ENCODE measurements at places on chromosomes 13 and 19.
A peak's percentile ranks its signal among the peaks of the same experiment; 100 is the strongest.

GRCh38 chr13:112634102-112634501 lies 46.1 kb upstream of the TUBGCP3 start:
- no peak for DNase-seq

DNA sequence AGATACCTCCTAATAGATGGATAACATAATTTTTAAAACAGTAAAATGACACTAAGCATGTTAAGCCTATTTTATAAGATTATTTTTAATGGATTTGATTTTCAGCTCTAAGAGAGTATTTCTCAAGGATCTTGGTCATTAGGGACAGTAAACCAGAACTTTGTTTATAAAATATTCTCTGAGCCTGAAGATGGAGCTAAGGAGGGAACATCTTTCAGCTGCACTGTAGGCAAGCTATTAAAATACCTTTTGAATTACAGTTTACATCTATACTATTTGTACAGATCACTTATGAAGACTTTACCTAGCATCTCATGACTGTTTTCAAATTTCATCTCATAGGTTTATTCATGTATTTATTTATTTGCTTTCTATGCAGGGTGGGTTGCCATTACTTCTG lies 345.3 kb downstream of the MYO16 start:
- DNase-seq: no peak

- no peak for DNase-seq
These were observed 76.2 kb downstream of the COL4A1 start for GRCh38 chr13:110230661-110231347.

DNA sequence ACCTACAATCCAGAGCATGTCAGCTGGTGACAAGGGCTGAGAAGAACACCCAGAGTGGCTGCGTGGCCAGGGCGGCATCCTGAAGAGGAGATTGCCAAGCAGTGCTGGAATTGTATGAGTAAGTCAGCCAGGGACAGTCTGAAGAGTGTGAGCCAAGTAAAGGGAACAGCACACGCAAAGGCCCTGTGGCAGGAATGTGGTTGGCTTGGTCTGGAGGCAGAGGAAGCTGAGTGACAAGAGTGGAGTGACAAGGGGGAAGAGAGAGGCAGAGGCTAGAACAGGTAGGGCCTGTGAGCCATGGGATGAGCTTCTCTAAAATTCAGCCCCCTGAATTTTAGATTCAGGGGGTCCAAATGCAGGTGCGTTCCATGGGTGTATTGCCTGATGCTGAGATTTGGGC lies 53.7 kb upstream of the UQCRFS1 start:
- no peak for DNase-seq

- DNase-seq: no peak
These were observed 7.8 kb upstream of the HIF3A start for GRCh38 chr19:46288896-46289588.

DNA sequence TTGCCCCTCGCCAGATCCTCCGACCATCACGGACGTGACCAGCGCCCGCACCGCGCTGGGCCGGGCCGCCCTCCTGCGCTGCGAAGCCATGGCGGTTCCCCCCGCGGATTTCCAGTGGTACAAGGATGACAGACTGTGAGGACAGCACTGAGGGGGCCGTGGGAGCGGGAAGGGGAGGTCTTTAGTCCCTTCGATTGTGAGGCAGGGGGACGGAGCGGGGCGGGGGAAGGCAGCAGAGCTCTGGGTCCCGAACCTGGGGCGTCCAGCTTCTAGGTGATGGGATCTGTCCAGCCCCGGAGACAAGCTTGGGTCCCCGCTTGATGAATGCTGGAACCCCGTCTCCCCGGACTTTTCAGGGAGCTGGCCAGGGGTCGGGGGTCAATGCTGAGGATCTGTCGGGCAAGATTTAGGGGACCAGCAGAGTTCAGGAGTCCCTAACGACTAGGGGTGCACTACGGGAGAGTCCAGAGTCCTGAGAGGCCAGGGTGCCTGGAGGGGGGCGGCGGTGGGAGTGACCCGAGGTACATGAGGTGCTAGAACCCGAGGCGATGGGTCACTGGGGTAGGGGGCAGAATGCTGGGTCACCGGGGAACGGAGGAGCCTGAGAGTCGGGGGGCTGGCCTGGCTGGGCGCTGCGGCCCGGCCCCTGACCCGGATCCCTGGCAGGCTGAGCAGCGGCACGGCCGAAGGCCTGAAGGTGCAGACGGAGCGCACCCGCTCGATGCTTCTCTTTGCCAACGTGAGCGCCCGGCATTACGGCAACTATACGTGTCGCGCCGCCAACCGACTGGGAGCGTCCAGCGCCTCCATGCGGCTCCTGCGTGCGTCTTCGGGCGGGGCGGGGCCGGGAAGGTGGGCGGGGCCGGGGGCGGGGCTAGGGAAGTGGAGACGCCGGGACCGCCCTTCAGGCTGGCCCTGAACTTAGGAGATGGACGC lies 14.6 kb downstream of the VSIG10L start:
- DNase-seq: no peak

GRCh38 chr19:48913114-48913889 lies 13.2 kb downstream of the NUCB1 start:
- DNase-seq: no peak

- no peak for DNase-seq
These were observed 88.6 kb downstream of the SPACA7 start for GRCh38 chr13:112464720-112465119.

DNA sequence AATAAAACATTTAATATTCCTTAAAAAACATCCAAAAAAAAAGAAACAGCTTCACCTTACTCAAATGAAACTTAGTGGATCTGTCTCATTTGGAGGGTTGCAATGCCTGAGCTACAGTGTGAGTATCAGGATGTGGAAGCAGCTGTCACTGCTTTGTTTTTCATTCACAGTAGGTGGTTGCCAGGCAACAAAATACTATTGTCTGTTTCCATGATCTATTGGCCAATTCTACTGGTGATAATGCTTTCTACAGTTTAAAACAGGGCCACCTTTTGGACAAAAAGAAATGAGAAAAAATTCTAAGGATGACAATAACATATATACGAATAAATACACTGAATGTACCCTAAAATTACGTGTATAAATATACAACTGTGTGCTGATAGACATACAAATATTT lies 3.0 kb downstream of the ENOX1 start:
- no peak for DNase-seq

- DNase-seq: no peak
These were observed 140.9 kb downstream of the NDFIP2 start for GRCh38 chr13:79621902-79622301.

GRCh38 chr19:46604781-46605355 lies 3.7 kb downstream of the CALM3 start:
- no peak for DNase-seq

DNA sequence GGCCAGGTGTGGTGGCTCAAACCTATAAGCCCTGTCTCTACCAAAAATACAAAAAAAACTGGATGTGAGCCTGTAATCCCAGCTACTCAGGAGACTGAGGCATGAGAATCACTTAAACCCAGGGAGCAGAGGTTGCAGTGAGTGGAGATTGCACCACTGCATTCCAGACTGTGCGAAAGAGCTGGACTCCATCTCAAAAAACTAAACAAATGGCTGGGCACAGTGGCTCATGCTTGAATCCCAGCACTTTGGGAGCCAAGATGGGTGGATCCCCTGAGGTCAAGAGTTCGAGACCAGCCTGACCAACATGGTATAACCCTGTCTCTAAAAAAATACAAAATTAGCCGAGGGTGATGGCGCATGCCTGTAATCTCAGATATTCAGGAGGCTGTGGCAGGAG lies 34.9 kb upstream of the ZNF83 start:
- DNase-seq: no peak

GRCh38 chr13:113638173-113638746 lies 19.7 kb downstream of the ATP4B start:
- no peak for DNase-seq

- DNase-seq: no peak
These were observed 44.5 kb downstream of the RUBCNL start for GRCh38 chr13:46342538-46342937.

- DNase-seq: no peak
These were observed 102.8 kb downstream of the KATNAL1 start for GRCh38 chr13:30204564-30204963.

- DNase-seq: no peak
These were observed 5.0 kb downstream of the PBX4 start for GRCh38 chr19:19613506-19613905.

- DNase-seq: no peak
These were observed 40.8 kb upstream of the RFXAP start for GRCh38 chr13:36778083-36778671.

- no peak for DNase-seq
These were observed 115.4 kb upstream of the TMTC4 start for GRCh38 chr13:100789968-100790367.

- DNase-seq: no peak
These were observed 1.5 kb downstream of the GRK1 start for GRCh38 chr13:113668491-113668971.

- no peak for DNase-seq
These were observed 5.3 kb downstream of the ZNF470 start for GRCh38 chr19:56572589-56572988.

GRCh38 chr19:23440207-23440606 lies 44.9 kb upstream of the ZNF91 start:
- no peak for DNase-seq

GRCh38 chr19:3899531-3900294 lies 19.2 kb downstream of the ATCAY start:
- DNase-seq: no peak

GRCh38 chr13:47764817-47765216 lies 236.3 kb downstream of the SUCLA2 start:
- no peak for DNase-seq

GRCh38 chr13:42140494-42140893 lies 92.0 kb downstream of the DGKH start:
- DNase-seq: no peak

DNA sequence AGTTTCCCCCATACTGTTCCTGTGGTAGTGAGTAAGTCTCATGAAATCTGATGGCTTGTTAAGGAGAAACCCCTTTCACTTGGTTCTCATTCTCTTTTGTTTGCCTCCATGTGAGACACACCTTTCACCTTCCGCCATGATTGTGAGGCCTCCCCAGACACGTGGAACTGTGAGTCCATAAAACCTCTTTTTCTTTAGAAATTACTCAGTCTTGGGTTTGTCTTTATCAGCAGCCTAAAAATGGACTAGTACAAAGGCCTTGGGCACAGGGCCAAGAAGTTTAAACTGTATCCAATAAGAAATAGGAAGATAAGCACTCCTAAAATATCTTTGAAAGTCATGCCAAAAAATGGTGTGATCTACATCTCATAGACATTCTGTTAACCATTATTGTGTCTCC lies 176.9 kb downstream of the TBC1D4 start:
- no peak for DNase-seq

DNA sequence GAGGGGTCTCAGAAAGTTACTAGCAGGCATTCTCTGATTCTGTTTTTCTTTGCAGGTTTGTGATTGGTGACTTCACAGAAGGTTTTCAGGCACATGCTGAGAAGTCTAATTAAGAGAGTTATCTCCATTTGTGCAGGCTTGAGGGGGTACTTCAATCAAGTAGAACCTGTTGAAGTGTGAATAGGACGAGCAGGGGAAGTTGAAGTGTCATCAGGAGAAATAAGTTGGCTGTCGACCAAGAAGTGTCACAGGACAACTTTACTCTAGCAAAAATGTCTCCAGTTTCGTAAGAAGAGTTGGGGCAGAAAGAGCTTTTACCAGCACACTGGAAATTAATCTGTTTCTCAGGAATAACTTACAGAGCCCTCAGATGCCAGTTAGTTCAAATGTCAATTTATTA lies 576.5 kb upstream of the SLITRK5 start:
- DNase-seq: no peak

DNA sequence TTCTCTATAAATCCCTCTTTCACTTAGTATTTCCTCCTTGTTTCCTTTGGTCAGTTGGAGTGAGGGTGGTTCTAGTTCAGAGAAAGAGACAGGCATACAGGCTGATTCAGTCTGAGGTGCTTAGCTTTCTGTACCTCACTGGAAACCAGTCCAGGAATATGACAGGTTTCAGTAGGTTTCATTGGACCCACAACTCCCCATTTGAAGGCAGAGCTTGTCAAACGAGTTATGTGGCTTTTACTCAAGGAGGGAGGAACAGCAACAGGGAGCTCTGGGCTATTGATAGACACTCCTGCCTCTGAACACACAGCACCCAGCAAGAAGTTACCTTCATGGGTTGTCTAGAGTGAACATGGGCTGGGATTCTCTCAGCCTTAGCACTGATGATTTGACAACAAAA lies 14.5 kb downstream of the ACTN4 start:
- peak; percentile 88 for DNase-seq

- peak; percentile 66 for DNase-seq
These were observed 73.8 kb downstream of the MAP4K1 start for GRCh38 chr19:38543807-38544568.

DNA sequence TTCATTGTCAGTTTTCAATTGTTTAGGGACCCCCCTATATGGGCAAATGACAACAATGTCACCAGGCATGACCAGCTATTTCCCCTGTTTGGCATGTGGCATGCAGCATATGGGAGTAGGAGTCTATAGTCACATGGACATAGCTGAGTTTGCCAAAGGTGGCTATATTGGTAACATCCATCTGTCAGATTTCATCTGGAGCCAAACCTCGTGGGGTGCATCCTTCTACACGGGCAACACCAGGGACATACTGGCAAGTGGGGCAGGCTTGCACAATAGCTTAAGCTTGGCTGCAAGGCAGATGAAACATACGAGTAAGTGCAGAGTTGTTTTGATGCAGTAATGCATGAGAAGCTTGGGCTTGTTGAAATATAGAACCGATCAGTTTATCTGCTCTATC lies 24.5 kb upstream of the ZNF816 start:
- DNase-seq: no peak

DNA sequence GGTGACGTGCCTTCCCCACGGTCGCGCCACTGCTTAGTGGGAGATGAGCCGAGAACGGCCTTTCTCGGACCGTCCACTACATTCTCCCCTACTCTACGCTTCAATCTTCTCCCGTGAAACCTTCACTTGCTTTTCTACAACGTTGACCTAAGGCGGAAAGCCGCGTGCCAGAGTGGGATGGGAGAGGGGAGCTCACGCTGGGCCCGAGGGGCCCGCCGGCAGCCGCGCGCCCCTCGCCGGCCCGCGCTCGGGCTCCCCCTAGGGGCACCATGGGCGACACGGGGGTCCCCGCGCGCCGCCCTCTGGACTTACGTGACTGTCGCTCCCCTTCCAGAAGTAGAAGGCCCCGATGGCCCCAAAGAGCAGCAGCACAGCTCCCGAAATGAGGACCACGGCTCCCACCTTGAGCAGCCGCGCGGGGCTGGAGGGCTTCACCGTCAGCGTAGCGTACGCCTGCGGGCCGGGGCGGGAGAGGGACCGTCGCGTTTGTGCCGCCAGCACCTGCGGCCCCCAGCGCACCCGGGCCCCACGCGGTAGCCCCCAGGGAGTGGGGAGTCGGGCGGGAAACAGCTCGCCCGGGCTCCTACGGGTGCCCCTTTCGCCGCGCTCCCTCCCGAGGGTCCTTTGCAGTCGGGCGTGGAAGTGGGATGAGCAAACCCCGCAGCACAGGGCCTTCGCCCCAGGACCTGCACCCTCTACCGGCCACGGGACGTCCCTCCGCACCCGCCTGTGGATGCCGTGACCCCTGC lies 727 bp downstream of the CNMD start:
- DNase-seq: no peak

DNA sequence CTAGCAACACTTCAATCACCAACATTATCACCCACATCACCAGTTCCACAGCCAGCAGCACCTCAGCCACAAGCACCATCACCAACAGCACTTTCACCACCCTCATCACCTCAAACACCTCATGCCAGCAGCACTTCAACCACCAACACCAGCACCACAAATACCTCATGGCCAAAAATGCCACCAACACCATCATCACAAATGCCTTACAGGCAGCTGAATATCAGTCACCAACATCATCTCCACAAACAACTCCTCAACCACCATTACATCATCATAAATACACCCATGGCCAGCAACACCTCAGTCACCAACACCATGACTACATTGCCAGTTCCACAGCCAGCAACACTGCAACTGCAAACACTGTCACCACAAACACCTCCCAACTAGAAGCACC lies 10.4 kb downstream of the FCER2 start:
- DNase-seq: no peak

Data from breast epithelium (tissue), 4 donors.